T-helper 2 cell (primary cell): ENCODE measurements at places on chromosomes 13 and 19.
A peak's percentile ranks its signal among the peaks of the same experiment; 100 is the strongest.

DNA sequence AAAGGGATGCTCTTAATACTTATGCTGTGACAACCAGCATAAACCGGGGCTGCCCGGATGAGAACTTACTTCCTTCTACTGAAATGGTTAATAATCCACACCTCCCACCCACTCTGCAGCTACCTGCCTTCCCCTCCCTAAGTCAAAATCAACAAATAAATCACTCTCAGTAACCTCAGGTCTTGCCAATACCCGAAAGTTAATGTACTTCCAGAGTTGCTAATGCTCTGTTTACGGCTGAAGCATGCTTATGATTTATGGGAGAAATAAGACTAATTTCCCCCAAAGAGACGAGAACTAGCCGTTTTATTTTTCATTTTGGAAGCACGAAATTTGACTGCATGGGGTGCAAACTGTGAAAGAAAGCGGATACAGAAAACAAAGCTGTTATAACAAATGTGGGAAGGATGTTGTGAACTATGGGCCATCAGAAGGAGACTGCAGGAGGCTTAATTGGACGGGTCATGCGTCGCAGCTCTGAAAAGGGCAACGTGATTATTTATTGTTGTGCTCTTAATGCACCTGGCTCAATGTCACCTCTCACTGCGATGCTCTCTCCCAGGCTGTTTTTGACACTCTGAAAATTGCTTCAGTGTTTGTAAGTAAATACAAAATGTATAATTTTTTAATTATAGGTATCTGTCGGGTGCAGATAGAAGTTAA, 114.0 kb upstream of the SLC7A1 start:
- no peak for DNase-seq

GRCh38 chr19:14770944-14771839, 7.2 kb downstream of the ADGRE2 start:
- DNase-seq: no peak

- DNase-seq: no peak
These were observed 2.5 kb downstream of the ATP4B start for GRCh38 chr13:113655346-113656002.

DNA sequence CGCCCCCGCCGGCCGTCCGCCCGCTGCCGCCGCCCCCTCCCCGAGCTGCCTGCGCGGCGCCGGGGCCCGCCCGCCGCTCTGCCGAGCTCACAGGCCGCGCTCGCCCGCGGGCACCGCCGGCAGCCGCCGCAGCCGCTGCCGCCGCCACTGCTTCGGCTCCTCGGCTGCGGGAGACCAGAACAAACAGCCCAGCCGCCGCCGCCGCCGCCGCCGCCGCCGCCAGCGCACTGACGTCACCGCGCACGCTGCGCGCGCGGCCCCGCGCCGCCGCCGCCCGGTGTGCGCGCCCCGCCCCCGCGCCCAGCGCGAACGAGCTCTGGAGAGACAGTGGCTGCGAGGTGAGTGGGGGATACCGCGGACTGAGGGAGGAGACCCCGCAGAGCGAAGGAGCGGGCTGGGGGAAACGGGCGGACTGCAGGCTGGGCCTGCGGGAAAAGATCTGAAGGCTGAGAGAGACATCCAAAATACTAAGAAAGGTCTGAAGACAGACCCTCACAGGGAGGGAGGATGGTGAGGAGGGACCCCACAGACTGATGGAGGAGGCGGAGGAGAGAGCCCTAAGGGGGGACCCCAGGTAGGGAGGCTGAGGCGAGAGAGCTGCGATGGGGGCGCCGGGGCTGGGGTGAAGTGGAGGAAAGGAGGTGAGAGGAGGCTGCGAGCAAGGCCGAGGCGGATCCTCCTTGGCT, at the start of gene BRD4:
Gene BRD4, minus strand, starts transcription at position 229 of the 686 bp plus-strand sequence. CDS start 59,440 bp downstream, outside the sequence.
- DNase-seq: peak; percentile 70

- DNase-seq: no peak
These were observed 1418.5 kb downstream of the EFNB2 start for GRCh38 chr13:105116966-105117365.

DNA sequence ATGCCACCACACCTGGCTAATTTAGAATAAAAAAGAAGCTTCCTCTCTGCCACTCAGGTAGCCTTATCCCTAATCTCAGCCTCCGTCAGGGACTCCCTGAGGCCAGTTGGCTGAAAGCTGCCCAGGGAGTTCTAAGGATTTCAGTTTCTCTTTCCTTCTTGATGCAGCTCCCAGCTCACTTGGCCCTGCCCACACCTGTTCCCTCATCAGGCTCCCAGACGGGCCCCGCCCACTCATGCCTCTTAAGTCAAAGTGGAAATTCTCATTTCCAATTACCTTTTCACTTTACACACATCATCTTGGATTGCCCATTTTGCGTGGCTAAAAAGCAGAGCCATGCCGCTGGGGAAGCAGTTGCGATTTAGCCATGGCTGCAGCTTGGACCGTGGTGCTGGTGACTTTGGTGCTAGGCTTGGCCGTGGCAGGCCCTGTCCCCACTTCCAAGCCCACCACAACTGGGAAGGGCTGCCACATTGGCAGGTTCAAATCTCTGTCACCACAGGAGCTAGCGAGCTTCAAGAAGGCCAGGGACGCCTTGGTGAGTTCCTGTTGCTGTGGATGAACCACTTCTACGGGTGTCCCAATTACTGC, at the start of gene IFNL1:
Gene IFNL1, plus strand, starts transcription at position 353 of the 591 bp plus-strand sequence. Its CDS starts 15 bp downstream, at position 368.
- DNase-seq: no peak

GRCh38 chr19:16596399-16596798, 24.2 kb upstream of the SLC35E1 start:
- no peak for DNase-seq

DNA sequence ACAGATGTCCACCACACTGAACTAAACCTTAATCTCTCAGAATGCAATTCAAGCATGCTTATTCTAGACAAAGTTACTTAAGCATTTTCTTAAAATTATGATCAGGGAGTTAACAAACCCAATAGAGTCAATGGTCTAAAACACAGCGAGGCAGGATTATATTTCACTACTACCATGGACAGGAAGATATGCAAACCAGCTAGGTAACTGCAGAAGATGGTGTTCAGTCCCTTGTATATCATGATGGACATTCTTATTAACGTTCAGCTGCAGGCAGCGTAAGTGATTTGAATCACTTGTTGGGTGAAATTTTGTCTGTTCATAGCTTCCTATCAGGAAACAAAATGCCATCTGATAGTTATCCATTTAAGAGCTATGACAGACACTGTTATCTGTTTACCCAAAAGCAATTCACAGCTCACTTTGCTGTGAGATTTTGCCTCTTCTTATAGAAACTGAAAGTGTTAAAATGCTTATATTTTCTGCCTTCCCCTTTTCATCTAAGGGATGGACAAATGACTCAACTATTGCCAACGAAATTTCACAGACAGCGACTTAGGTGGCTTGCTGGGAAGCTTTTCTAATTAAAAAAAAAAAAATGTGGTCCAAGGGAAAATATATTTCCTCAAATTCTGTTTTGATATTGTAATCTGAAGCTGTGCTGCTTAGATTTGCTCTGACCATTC, 591.9 kb downstream of the DACH1 start:
- DNase-seq: no peak

- DNase-seq: no peak
These were observed 22.1 kb downstream of the EDNRB start for GRCh38 chr13:77896536-77896935.

DNA sequence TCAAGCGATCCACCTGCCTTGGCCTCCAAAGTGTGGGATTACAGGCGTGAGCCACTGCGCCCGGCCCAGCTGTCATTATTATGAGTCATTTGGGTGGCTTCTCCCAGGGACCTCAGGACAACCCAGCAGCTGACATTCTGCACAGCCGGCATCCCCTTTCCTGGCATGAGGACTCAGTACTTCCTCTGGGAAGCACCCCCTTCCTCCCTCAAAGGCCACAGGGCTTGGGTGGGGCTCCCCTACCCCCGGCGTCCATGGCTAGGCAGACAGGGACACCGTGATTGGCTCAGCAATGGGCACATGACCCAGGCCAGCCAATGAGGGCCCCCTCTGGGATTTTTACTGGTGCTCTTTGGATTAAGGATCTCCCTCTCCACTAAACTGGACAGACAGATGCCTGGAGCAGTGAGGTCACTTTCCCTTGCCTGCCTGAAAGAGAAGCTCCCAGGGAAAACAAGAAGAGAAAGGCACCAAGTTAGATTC, 6.0 kb downstream of the KANK2 start:
- no peak for DNase-seq

DNA sequence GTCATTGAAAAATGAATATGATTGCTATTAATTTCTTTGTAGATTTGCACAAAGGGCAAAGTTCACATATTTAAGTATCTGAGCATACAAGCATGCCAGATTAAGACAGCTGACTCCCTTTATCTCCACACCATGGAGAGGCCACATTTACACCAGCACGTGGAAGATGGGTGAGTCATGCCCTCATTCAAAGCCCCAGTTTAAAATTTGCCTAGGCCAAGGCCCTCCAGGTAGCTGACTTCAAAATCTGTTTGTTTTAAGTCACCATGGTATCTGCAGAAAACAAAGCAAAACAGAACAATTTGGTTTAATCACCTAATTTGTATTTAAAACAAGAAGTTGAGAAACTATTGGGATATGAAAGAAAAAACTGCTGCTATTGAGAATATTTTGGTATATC, 109.2 kb downstream of the ESD start:
- no peak for DNase-seq
